ENCODE measurements at places on chromosomes 5 and 9.

DNA sequence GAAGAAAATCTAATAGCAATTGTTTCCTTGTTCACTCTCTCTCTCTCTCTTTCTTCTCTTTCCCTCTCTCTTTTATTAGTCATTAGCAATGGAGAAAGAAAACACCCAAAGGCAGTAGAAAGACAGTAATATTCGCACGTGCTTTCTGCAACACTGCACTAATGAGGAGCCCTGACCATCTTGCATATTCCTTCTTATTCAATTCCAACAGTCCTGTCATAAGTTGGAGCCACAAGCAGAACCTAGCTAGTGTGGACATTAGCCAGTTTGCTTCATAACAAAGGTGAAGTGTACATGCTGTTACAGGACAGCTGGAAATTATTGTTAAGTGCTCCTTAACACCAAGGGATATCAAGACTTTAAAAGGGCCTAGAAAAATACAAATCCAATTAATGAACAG, 63.4 kb downstream of the TRIM32 start:
- no peak overlapping the region for H3K27ac ChIP-seq
- no peak overlapping the region for H3K4me3 ChIP-seq
- no peaks in the 10 kb centered on the region for H3K36me3 ChIP-seq

DNA sequence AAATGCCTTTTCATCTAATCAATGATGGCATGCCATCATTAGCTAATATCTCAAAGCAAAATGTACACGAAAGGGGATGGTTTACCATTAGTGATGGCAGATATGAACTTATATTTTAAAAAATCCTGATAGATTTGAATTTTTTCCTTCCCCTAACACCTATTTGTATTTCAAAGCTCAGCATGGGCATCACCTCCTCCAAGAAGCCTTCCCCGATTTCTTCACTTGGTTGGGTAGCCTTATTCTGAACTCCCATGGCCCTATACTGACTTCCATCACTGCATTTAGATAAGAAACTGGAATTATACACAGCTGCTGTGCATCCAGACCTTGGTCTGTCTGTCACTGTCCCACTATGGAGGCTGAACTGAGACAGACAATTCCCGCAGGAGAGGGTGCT, 49.6 kb upstream of the FBXW11 start:
- DNase-seq, result no peak
- H3K27ac ChIP-seq, result no peak overlapping the region
- no peaks in the 10 kb centered on the region for H3K36me3 ChIP-seq
- H3K4me3 ChIP-seq, result no peak overlapping the region

- H3K36me3 ChIP-seq, result no peaks in the 10 kb centered on the region
- no peak overlapping the region for H3K4me3 ChIP-seq
- peaks cover 43% of the 10 kb centered on the region for H3K4me1 ChIP-seq
- no peak overlapping the region for H3K27ac ChIP-seq
- DNase-seq, result no peak
Measured at GRCh38 chr5:141517880-141518617, 29.2 kb downstream of the PCDHGC5 start.

- no peaks in the 10 kb centered on the region for H3K4me1 ChIP-seq
- no peak overlapping the region for H3K27ac ChIP-seq
- no peak overlapping the region for H3K4me3 ChIP-seq
- no peaks in the 10 kb centered on the region for H3K36me3 ChIP-seq
- DNase-seq, result no peak
Measured at GRCh38 chr5:21581508-21581907, 1271.6 kb downstream of the CDH12 start.

DNA sequence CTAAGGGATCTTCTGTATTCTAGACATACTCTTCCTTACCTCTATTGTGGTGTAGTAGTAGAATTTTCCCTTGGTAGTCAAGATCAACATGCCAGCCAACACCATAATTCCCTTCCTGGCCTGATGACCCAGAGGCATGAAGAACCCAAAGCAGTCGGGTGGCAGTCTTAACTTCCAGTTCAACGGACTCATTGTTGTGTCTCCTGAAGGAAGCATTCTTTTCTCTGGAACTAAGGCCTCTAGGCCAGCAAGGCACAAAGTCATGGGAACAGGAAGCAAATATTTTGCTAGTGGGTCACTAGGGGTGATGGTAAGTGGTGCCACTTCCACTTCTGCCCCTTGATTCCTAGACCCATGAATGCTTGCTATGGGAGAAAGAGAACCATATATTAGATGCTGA, 55.2 kb upstream of the DAPK1 start:
- no peaks in the 10 kb centered on the region for H3K4me1 ChIP-seq
- no peak for DNase-seq
- H3K4me3 ChIP-seq, result no peak overlapping the region
- H3K27me3 ChIP-seq, result no peaks in the 10 kb centered on the region
- H3K36me3 ChIP-seq, result no peaks in the 10 kb centered on the region

- peaks cover 15% of the 10 kb centered on the region for H3K27me3 ChIP-seq
- no peak for DNase-seq
Measured at GRCh38 chr9:132260846-132261245, 93.9 kb downstream of the SETX start.

All from MM.1S (cell line).